ENCODE measurements at places on chromosomes 1 and 21.

GRCh38 chr1:111364690-111365089 is 62.8 kb downstream of the OVGP1 start:
- no peak for DNase-seq

- DNase-seq, result no peak
Observed at GRCh38 chr1:233005703-233006102, 55.3 kb downstream of the NTPCR start.

- no peak for DNase-seq
Observed at GRCh38 chr21:45319461-45320211, 31.9 kb upstream of the POFUT2 start.

GRCh38 chr21:34858559-34858958 is 189.8 kb downstream of the CLIC6 start:
- no peak for DNase-seq

- DNase-seq, result no peak
Observed at GRCh38 chr1:30437059-30437576, 286.3 kb downstream of the MATN1 start.

GRCh38 chr1:64013395-64013794 is 190.0 kb upstream of the UBE2U start:
- no peak for DNase-seq

DNA sequence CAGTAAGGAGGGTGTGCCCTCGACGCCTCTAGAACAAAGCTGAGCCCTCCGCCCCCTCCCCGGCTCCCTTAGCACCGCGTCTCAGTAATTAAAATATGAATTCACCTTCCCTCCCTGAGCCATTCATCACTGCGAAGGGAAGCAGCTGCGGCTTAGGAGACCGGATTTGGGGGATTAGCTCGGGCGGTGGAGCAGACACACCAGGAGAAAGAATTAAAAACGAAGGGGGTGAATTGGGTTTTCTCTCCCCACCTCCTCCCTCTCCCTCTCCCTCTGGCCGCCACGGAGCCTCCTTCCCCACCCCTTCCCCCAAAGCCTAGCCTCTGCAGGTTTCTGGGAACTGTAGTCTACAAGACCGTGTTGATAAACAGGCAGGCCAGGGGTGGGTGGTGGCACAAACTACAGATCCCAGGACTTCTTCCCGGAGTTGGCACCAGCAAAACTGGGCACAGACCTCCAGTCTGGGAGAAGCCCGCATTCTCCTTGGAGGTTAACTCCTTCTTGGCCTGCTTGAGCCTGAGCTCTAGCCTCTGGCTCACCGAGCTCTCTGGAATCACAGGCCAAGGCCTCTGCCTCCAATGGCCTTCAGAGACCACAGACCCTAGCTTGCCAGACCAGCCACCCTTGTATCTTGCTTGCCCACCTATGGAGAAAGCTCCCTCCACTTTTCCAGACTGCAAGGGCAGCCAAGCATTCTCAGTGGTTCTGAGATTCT is 10.8 kb downstream of the BLACAT1 start:
- no peak for DNase-seq

DNA sequence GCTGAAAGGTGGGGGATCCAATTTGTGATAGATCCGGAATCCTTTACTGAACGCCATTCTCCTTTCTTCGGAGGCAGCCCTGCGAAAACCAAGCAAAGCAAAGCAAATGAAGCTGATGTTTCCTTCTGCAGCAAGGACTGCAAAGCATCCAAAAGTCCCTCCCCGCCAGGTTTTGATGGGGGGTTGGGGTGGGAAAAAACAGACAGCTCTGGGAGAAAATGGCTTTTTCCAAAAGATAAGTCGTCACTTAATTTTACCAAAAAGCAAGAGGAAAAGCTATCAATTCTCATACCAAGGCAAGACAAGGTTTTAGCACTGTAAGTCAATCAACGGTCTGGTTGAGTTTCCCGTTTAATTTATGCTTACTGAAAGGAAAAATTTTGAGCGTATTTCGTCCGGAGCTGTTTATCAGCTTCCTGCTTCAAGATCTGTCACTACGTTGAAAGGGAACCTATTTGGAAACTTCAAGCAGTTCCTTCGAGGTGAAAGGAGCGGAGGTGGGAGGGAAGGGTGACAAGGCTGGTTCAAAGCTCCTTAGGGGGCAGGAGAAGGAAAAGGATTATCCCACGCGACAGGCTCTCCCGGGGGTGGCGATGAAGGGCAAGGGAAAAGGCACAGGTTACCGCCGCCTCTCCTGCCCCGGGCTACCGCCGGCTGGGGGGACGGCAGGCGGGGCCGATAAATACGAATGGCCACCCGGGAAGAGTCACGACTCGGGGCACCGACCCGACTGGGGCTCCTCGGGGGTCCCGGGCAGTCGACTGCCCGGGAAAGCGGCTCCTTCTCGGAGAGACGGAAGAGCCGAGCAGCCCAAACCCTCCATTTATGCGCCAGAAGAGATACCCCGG is 750 bp downstream of the SYNJ1 start:
- no peak for DNase-seq

Data from stimulated activated CD4-positive, alpha-beta T cell treated with anti-CD3 and anti-CD28 coated beads, Interleukin-1b, Interleukin-23, amount 100 ng/mL, for 1 hour (primary cell).